Renal pelvis (tissue), 12 donors: ENCODE measurements at places on chromosomes 5 and 9.
A peak's percentile ranks its signal among the peaks of the same experiment; 100 is the strongest.

DNA sequence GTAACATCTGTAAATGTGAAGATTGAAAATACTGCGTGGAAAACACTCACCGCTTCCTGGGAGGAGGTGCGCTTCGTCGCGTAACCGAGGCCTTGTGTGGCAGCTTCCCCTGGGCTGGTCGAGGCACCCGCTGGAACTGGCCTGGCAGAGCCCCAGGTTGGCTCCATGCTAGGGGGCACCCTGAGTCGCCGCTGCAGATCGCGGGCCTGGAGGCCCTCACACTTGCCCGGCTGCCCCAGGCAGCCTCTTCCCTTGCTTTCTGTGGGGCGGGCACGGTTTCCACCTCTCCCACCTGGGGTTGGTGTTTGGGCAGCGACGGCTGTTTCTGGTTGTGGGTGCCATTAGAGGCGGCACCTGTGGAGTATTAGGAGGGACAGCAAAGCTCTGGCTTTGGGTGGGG lies 852 bp downstream of the ZNF354C start:
- DNase-seq: no peak

DNA sequence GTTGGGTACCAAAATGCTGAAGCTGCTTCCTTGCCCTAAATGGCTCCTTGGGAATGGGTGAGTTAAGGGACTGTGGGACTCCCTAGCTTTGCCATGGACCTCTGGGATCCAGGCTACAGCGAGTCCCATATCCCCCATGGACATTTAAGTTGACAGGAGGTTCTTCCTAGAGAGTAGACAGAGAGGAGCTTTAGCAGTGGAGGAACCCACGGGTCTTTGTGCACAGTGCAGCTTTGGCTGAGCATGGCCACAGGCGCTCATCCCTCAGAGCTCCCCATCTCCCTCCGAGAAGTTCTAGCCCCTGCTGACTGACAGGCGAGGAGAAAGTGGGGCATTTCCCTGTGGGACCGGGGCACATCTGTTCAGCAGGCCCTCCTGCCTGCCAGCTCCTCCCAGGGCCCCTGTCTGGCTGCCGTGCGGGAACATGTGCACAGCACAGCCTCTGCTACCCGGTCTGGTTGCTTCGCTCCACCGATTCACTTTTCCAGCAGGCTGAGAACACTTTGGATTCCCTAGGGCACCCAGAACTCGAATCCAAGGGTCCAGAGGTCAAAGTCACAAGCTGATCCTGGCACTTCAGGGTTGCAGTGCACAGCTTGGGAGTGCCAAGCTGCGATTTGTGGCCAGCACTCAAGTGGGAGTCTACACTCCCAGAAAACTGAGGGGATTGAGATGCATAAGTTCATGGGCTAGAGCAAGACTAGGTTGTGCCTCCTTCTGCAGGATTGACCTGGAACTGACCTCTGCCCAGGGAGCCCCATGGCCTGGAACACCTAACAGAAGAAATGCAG lies 40.6 kb upstream of the DMRTA1 start:
- DNase-seq: no peak

DNA sequence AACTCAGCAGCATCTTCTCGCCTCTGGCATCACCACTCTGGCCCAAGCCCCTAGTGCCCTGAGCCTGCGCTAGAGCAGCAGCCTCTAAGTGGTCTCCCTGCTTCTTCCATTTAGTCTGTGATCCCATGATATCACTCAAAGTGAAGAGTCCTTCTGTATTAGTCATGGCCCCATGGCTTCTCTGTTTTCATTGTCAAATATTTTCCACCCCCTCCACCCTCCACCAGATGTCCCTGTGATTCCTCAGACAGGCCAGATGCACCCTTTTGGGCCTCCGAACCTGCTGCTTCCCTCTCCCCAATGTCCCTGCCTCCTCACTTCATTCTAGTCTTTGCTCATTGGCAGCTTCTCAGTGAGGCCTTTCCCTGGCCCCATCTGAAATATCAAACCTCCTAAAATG lies 299.2 kb downstream of the SPOCK1 start:
- no peak for DNase-seq

DNA sequence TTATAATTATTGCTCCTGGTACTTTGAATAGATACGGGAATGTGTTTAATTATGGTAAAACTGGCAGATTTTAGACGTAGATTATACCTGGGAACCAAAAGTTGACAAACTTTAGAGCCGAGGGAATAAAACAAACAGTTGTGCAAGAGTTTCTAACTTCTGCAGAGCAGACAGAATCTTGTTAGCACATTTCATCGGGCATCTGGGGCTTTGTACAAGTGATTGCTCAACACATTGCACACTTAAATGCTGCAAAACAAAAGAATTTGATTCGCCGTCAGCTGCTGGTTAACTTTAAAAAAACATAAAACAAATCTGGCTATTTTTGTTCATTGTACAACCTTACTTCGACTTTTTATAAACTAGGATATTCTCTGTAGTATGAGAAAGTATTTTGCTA lies 398.1 kb downstream of the MAN2A1 start:
- no peak for DNase-seq

DNA sequence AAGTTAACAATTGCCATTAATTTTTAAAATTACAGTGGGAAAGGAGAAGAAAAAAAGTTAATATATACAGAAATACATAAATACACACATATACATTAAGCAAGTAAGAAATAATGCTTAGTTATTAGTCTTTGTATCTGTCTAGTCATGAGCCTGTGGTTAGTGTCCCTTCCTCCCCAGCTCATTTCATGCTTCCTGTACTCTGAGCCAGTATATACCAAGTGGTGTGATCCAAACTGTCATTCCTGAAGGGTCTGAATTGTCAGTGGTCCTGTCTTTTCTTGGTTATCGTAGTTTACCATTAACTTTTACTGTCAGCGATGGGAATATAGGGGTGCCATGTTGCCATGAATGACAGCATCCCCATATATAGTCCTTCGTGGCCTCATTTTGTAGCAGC lies 24.2 kb upstream of the STOM start:
- DNase-seq: no peak

DNA sequence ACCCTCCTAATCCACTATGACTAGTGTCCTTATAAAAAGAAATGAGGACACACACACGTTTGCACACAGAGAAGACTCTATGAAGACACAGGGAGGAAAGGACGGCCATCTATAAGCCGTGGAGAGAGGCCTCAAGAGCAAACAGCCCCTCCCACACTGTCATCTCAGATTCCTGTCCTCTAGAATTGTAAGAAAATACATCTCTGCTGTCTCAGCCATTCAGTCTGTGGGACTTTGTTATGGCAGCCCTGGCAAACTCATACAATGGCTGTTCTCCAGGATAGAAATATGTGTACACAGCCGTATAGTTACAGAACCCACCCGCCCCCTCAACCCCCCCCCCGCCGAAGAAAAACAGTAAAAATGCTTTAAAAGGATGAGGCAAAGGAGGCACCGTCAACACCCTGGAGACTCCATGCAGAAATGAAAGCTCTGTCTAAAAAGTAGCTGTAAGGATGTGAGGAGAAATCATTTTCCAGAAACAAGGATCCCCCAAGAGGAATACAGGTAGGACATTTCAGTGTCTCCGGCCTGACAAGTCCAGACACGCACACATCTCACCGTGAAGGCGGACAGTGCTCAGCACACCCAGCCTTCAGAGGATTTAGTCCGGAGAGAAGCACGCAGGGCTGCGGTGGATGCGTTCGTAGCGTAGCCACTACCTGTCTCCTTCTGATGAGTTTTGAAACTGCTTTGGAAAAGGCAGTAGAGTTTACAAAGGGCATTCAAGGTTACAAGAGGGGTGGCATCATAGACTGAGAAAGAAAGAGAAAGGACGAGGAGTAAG lies 110.8 kb upstream of the ERCC6L2 start:
- no peak for DNase-seq

DNA sequence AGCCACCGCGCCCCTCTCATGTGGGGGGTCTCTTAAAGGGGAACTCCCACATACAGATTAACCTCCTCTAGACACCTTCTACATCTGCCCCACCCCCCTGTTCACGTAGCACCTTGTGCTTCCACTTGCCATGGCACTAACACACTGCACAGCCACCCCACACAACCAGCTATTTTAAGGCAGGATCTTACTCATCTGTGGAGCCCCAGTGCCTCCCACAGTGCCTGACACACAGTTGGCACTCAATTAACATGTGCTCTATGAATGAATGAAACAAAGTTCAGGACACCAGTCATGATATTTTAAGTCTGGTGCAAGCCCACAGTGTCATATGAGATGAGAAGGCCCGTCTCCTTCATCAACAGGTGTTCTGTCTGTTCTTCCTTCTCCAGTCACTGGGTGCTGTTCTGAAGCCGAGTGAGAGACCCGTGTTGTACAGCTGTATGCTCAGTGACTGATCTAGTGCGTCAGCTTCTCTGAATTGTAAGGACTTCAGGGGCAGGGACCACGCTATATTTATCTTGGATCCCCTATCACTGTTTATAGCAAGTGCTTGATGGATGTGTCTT lies 149.1 kb downstream of the TLE1 start:
- no peak for DNase-seq

DNA sequence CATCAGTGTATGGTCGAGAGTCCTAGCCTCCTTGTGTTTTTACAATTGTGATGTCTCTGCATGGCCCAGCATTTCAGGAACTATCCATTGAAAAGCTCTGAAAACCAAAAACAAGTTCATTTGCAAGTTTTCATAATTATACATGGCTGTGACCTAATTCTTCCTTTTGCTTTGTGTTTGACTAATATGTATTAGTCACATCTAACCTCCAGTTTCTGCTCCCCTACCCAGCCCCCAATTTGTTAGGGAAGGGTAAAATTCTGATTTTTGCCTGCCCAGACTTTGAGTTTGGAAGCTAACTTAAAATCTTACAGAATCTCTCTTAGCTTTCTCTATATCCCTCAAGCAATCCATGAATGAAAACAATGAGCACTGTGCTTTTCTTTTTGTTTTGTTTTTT lies 128.2 kb upstream of the SEMA6A start:
- no peak for DNase-seq

- DNase-seq: no peak
These were observed 277.4 kb downstream of the AOPEP start for GRCh38 chr9:95003689-95004410.

DNA sequence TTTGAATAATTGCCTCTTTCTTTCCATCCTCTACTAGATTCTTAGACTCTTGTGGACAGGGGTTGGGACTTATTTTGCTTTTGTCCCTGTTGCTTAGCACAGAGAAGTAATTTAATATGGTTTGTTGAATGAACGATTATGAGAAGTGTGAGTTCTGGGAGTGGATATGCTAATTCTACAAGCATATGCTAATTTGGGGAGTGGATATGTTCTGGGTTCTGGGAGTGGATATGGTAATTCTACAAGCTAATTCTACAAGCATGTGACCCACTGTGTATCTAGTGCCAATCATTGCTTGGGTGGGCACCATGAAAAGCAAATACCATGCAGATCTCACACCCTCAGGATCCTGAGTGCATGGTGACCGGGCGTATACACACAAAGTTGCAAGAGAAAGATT lies 181.8 kb upstream of the IL12B start:
- no peak for DNase-seq

DNA sequence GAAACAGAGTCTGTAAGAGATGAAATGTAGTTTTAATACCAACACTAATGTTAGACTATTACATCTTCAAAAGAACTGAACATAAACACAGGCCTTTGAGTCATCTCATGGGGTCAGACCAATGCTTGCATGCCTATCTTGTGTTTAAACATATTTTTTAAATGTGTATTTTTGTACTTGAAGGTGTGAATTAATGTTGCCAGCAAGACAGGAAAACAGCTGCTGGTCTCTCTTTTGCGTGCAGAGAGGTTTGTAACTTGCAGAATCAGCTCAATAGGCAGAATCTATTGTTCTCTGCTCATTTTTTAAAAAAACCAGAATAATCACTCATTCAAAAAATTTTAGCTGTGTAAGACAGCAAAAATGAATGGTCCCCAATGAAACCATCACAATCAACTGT lies 180.2 kb downstream of the ALDH1A1 start:
- DNase-seq: no peak

- DNase-seq: peak; percentile 51
These were observed 577 bp downstream of the RNF145 start for GRCh38 chr5:159208514-159209437.

- DNase-seq: no peak
These were observed 360.1 kb upstream of the PANK3 start for GRCh38 chr5:168939156-168939800.

DNA sequence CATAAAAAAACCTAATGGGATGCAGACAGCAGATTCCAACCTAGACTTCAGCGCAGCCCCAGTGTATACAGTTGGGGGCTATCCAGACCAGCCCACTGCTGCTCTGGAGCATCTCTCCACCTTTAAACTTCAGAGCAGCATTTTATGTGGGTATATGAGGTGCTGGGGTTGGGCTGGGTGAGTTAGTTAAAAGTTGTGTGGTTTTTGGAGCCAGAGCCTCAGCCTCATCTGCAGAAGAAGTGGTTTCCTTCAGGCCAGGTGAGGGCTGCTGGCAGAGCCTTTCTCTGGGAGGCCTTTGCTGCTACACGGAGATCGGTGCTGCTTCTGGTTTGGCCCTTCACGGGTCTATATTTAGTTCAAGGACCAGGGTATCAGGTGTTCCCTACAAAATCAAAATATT lies 228.3 kb downstream of the PDZD2 start:
- DNase-seq: no peak

- no peak for DNase-seq
These were observed 257.7 kb upstream of the KLF9 start for GRCh38 chr9:70672161-70672649.

DNA sequence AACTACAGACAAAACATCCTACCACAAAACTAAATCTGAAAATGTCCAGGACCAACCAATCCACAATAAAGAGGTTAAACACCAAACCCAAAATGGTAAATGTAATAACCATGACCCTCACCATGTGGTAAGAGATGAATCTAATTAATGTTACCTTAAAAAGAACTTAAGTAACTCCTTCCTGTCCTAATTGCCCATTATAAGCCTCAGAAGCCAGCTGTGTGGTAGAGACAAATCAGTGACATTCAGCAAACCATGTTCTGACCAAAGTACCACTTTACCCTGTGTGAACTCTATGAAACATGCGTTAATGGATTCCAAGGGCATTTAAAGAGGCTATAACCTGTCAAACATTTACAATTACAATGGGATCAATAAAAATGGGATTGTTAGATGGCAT lies 25.0 kb downstream of the LPAR1 start:
- DNase-seq: no peak

- no peak for DNase-seq
These were observed 116.6 kb downstream of the KLHL3 start for GRCh38 chr5:137619191-137619870.

DNA sequence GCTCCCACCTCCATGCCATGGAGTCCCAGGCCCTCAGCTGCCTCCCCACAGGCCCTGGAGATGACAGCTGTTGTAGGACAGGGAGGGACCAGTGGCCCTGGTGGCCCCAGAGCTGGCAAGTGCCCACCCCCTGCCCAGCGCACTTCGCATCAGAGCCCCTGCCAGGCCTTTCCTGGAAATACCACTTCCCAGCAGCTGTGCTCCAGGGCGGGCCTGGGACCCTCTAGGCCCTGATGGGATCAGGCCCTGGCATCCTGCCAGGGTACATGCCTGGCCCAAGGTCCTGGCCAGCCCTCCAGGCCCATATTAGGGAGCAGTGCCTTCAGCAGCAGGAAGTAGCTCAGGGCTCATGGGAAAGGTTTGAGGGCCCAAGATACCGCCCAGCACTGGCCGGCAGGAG lies 2.5 kb downstream of the KCNT1 start:
- DNase-seq: no peak

- no peak for DNase-seq
These were observed 95.5 kb upstream of the TAF11L2 start for GRCh38 chr5:17402289-17403121.
